CD8-positive, alpha-beta memory T cell (primary cell): ENCODE measurements at places on chromosomes 16 and 17. TPM values are rescaled to one million over a fixed set of nuclear protein-coding genes. Genes with fewer than 3 reads are reported as not detected.

KIF18B gene
- total RNA-seq, result 28.3 TPM

PRSS36 gene
- 0.61 TPM for total RNA-seq

RGS9 gene
- total RNA-seq, result 2.6 TPM

DNA sequence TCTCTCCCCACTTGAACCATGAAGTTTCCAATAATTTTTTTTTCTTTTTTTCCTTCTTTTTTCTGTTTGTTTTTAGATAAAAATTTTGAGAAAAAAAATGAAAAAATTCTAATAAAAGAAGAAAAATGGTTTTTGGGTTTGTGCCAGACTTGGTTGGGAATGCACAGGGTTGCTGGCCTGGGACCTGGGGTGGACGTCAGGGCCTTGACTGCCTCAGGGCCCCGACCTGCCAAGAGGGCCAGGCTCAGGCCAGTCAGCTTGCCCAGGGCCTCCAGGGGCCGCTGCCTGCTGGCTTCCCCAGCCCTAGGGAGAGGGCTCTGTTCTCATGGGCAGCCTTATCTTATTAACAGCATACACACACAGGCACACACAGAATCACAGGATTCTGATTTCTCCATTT lies 6.5 kb downstream of the TBX6 start:
- DNase-seq, result no peak

DNA sequence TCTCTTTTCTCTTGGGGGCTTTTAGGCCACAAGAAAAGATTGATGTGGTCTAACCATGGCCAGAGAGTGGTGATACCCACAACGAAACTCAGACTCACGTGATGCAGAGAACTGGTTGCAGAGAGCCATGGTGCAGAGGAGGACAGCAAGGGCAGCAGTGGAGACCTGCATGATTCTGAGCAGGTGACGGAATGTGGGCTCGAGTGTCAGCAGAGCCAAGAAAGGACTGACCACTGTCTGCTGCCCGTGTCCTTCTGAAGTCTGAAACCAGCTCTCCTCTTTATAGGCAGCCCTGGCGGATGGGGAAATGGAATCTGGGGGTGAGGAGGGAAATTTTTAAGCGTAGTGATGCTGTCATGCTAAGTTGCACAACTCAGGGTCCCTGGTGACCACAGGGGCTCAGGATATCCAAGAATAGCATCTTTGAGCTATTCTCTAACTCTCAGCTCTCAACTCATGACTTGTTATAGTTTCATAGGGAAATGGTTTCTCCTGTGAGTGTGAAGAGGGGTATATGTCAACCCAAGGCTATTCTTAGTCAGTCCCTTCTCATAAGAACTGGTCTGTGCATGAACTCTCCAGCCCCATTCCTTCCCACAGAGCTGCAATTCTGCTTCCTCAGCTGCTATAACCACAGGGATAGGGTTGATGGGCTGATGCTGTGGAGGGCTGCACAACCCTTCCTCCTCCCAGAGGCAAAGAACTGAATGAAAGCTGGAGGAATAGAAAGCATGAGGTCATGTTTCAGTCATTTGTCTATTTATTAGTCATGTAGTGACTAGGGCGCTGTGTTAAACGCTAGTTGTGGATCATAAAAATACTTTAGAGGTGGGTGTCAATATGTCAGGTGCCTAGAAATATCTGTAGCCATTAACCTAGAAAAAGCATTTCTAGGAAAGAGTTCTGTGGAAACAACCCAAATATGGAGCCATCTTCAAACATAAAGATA lies at the start of gene CCL3:
TSS of gene CCL3 (minus strand) at position 256 of the 949 bp plus-strand sequence. CDS start at position 171, 85 bp downstream.
- no peak for DNase-seq

DNA sequence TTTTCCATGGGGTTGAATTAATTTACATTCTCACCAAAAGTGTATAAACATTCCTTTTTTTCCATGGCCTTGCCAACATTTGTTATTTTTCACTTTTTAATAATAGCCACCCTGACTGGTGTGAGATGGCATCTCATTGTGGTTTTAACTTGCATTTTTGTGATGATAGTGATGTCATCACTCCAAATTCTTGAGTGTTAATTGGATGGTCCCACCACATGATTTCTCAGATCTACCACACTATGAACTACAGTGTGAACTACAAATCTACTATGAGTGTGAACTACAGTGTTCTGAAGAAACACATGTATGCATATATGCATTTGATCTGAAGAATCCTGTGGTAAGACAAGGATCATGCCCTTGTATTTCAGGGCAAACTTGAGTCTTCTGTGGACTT lies 340.1 kb downstream of the ABCC12 start:
- no peak for DNase-seq

DNA sequence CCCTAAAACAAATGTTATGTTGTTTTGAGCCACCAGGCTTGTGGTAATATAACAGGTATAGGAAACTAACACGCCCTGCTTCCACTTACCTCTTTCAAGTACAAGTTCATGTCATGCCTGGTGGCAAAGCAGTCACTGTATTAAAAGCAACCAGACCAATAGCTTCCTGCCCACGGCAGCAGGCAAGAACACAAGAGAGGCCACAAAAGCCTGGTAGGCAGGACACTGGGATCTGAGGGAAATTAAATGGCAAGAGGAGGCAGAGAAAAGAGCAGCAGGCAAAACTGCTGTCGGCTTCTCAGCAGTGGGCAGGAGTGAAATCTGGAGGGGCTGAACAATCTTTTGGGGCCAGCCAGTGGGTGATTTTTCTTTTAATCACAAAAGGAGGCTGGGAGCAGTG lies 2.2 kb downstream of the CYTH1 start:
- DNase-seq, result peak; percentile 43
